IMR-90 (cell line): ENCODE measurements at places on chromosomes 7 and 10.
A peak's percentile ranks its signal among the peaks of the same experiment; 100 is the strongest.

GRCh38 chr10:62384447-62385081 lies 10.4 kb downstream of the ZNF365 start:
- no peak for DNase-seq

DNA sequence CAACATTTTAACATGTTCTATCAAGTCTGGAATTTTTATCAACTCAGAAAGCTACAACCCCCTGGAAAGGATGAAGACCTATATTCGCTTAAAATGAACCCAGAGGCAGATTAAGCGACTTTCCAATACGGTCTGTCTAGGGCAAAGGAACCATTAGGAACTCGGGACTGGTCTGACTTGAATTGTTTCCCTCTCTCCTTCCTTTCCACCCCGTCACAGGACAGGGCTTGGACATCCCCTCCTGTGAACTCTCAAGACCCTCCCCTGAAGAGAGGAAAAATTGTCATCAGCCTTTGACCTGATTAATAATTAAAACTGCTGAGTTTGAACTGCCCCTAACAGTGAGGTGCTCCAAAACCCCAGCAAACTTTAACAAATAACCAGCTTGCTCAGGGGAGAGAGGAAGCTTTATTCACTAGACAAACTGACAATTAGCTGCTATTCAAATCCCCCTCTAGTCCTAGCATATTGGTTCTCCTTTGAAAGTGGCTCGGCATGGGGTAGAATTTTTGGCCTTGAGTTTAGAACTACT lies 22.6 kb upstream of the SLF2 start:
- DNase-seq, result no peak

DNA sequence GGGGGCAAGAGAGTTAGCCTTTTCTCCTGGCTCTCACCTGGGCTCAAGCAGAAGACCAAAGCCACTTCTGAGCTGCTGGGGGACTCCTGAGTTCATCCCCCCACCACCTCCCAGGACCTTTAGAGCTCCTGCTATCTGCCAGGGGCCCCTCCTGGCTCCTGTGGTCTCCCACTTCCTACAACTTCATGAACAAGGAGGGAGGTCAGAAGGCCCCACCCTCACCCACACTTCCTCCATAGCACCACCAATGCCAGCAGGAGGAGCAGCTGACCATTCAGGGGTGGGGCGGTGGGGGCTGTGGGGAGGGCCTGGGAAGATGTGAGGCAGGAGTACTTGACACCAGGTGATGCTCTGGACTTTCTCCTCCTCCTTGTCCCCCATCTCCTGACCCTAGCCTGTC lies 32.6 kb upstream of the ADCYAP1R1 start:
- no peak for DNase-seq

DNA sequence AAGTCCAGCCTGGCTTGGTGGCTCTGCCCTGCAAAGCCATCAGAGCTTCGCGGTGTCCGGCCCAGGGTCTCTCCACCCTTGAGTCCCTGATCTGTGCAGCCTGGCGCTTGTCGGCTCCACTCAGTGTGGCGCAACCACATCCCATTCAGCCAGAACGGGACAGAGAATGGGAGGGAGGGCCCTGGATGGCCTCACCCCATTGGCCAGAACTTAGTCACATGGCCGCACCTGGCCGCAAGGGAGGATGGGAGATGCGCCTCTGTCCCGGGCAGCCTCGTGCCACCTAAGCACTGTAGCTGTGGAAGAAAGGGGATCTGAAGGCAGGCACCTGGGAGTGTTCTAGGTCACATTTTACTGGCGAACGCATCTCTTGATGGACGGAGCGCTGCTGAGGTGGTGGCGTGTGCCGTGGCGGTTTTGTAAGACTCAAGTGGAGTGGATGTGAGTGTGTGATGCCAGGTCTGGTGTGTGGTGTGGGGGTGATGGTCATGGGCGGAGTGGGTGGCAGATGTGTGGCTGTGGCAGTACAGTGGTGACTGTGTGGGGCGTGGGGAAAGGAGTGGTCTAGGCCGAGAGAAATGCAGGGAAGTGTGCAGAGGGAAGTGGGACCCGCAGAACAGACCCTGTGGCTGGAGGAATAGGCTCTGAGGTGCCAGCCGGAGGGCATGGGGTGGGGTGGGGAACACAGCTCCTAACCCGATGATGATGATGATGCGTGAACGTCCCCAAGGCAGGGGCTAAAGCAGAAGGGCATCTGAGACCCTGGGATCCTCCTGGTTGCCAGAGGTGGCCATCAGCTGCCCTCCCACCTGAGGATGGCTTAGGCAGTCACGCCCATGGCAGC lies 19.0 kb downstream of the CLEC2L start:
- DNase-seq, result no peak

DNA sequence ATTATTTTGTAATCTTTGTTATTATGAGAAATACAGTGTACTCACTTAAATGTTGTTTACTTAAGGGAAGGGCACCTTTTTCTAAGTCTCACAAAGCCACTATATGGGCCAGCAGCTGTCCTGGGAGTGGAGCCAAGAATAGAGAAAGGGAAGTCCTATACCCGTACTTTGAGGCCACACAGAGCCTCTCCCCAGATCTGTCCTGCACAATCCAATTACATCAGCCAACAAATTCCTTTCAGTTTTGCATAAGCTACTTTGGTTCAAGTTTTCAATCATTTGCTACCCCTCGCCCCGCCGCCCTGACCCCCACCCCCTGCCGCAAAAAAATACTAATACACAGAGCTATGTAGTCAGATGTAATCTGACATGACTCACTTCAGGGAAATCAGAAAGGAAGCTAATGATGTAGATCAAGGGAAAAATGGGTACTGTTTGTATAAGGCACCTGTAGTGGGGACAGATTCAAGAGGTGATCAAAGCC lies 297.4 kb upstream of the NEBL start:
- DNase-seq, result no peak

GRCh38 chr10:80163741-80164341 lies 31.3 kb downstream of the PLAC9 start:
- peak; percentile 90 for DNase-seq

DNA sequence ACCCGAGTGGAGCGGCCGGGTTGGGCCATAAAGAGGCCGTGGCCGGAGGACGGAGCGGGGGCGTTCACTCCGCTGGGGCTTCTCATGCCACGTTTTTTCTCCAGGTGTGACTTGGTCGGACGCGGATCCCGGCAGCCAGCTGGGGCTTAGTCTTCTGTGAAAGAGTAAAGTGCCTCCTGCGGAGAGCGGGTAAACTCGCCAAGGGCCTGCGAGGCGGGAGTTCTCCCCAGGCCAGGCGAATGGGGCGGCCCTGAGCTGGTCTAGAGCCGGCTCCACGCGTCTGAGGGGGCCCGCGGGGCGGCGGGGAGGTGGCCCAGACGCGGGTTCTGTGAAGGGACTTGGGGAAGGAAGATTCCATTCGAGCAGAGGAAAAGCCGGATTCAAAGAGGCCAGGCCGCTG lies 86.3 kb upstream of the VIPR2 start:
- no peak for DNase-seq

- no peak for DNase-seq
Measured at GRCh38 chr7:27890205-27890849, 150.4 kb downstream of the TAX1BP1 start.

GRCh38 chr7:111090846-111091245 lies at the start of gene LRRN3:
LRRN3 (plus strand) TSS chr7:111091127; CDS start chr7:111122773, 31,646 bp downstream.
- DNase-seq, result peak; percentile 61

DNA sequence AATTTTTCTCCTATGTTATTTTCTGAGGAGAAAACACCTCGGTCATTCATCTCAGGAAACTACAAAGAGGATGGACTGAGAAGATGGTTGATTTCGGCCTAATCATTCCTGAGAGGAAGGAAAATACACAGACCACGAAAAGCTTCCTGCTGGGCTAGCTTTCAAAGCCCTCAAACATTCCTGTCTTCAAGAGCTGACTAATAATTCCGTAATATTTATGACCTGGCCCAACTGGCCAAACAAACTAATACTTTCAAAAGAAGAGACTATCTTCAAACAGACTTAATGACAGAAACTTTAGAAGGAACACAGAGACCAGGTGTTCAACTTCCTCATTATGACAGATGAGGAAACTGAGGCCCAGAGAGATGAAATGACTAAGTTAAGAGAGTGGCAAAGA lies 215.1 kb upstream of the FRMD4A start:
- peak; percentile 83 for DNase-seq

- no peak for DNase-seq
Measured at GRCh38 chr10:15455456-15455855, 84.4 kb upstream of the FAM171A1 start.

GRCh38 chr7:73985737-73986141 lies 42.2 kb upstream of the ELN start:
- no peak for DNase-seq

DNA sequence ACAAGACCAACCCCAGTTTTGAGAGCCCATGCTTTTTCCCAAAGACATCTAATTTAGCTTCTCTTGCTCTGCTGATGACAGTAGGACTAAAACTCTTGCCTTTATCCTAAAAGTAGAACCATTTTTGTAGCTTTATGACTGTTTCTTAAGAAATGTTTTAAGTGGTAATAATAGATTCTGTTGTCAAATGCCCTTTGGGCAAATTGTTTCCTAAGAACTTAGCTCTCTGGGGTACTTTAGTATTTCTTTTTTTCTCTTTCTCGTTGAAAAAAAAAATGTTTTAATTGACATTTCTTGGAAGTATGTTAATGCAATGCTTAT lies 157.4 kb downstream of the ARID5B start:
- DNase-seq, result no peak

DNA sequence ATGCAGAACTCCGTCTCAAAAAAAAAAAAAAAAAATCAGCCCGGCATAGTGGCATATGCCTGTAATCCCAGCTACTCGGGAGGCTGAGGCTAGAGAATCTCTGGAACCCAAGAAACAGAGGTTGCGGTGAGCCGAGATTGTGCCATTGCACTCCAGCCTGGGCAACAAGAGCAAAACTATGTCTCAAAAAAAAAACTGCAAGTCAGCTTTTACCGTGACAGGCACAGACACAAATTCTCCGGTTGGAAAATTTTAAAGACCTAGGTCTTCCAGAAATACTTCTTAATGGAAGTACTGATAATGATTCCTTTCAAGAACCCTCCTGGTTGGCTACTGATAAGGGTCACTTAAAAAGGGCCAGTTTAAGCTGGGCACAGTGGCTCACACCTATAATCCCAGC lies 19.4 kb upstream of the ARPC1B start:
- no peak for DNase-seq

DNA sequence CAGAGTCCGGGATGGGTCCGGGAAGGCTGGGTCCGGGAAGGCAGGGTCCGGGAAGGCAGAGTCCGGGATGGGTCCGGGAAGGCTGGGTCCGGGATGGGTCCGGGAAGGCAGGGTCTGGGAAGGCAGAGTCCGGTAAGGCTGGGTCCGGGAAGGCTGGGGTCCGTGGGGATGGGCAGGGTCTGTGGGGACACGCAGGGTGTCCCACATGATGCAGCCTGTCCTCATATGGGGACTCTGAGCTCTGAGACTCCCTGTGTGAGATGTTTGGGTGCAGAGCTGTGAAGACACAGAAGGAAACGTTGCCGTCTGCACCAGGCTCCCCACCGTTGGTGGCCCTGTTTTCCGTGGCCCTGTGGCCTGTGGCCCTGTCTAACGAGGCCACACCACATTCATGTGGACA lies 45.7 kb upstream of the ADGRA1 start:
- DNase-seq, result no peak

DNA sequence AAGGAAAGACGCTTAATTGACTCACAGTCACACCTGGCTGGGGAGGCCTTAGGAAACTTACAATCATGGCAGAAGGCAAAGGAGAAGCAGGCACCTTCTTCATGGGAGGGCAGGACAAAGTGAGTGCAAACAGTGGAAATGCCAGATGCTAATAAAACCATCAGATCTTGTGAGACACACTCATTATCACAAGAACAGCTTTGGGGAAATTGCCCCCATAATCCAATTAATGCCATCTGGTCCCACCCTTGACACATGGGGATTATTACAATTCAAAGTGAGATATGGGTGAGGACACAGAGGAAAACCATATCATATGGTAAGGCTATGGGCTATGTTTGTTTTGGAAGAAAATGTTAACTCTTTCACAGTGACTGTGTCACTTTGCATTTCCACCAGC lies 1272.5 kb upstream of the CELF2 start:
- DNase-seq, result no peak

GRCh38 chr10:28906934-28907333 lies 229.6 kb downstream of the BAMBI start:
- DNase-seq, result peak; percentile 75

DNA sequence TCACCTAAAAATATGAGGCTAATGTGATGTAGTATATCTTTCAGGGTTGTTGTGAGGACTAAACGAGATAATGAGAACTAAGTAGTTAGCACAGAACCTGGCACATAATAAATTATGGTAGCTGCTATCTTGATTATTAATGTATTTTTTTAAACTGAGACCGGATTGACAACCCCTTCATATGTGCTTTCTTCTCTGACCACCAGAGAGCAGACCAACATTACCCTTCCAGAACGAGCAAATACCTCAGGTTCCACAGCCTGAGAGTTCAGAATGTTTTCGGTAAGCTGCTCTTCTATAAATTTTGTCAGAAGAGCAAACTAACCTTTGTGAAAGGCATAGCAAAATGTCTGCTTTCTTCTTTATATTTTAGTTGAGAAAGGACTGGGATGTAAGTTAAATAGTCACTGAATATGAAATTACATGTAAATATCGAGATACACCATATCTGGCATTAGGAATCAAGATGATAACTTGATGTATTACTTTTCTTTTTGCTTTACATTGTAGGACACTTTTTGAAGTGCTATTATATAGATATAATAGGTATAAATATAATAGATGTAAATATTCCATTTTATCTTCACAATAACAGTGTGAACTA lies 13.6 kb upstream of the BPGM start:
- peak; percentile 69 for DNase-seq

GRCh38 chr7:120060875-120061274 lies 212.1 kb upstream of the KCND2 start:
- DNase-seq, result no peak

DNA sequence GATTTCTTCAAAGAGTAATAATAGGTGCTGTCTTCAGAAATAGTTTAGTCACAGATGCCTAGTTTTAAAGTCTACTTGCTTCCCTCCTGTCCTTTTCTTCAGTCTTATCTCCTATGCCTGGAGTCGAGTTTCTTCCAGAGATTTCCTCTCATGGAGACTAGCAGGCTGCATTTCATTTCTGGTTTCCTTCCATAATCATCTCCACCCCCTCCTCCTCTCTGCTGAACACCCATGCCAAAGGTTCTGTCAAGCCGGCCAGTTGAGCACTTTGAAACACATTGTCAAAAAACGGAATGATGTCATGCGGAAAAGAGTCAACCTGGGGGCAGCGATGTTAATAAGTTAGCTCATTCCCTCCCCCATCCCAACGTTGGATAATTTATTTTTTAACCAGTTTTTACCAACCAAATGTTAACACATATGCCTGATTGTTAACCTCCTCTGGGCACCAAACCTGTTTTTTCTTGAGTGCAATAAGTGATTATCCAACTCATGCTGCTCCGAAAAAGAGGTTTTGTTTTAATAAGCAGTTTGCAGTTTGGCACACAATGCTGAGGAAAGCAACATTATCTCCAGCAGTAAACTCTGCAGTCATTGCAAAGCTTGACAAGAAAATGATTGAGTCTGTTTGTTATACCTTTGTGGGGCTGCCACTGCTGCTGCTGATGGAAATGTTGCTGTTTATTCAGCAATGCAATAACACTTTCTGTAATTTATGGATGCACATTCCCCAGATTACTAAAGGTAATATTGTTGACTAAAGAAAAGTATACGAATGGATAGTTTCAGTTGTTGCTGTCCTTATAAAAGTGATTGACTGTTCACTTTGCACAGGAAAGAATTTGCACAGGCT lies 161.6 kb downstream of the LRMDA start:
- DNase-seq, result no peak
